Activated CD4-positive, alpha-beta T cell treated with anti-CD3 and anti-CD28 coated beads, Interleukin-2, amount 10 ng/mL, durations not matched to agents 24 days and 14 days (primary cell): ENCODE measurements at places on chromosomes 5 and 9. TPM values are rescaled to one million over a fixed set of nuclear protein-coding genes. Genes with fewer than 3 reads are reported as not detected.

- peaks cover 85% of the 10 kb centered on the region for H3K27me3 ChIP-seq
- peaks cover 2% of the 10 kb centered on the region for H3K36me3 ChIP-seq
- DNase-seq = no peak
- peak overlapping the region; percentile 1 for H3K4me3 ChIP-seq
- H3K4me1 ChIP-seq = peaks cover 4% of the 10 kb centered on the region
Measured at GRCh38 chr5:135489466-135490244, 37.5 kb upstream of the TIFAB start.

DNA sequence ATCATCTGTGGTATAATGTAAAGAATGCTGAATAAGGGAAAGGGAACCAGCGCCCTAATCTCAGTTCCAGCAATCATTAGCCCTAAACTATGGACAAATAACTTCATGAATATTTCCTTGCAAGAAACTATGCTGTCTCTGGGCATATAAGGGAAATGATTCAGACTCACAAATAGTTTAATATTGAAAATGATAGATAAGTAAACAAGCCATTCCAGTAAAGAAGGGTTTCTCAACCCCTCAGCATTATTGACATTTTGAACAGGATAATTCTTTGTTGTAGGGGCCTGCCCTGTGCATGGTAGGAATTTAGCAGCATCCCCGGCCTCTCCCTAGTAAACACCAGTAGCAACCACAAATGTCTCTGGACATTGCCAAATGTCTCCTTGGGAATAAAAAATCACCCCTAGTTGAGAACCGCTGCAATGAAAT, 23.8 kb downstream of the C5 start:
- H3K4me1 ChIP-seq = no peaks in the 10 kb centered on the region
- H3K4me3 ChIP-seq = no peak overlapping the region
- no peak for DNase-seq
- no peaks in the 10 kb centered on the region for H3K36me3 ChIP-seq

The SLC36A2 gene
- total RNA-seq = not detected in 2 replicates

The C9orf153 gene
- total RNA-seq = 0.33 and 0.45 TPM in 2 replicates

The ZNF483 gene
- 1.8 and 2.2 TPM in 2 replicates for total RNA-seq

DNA sequence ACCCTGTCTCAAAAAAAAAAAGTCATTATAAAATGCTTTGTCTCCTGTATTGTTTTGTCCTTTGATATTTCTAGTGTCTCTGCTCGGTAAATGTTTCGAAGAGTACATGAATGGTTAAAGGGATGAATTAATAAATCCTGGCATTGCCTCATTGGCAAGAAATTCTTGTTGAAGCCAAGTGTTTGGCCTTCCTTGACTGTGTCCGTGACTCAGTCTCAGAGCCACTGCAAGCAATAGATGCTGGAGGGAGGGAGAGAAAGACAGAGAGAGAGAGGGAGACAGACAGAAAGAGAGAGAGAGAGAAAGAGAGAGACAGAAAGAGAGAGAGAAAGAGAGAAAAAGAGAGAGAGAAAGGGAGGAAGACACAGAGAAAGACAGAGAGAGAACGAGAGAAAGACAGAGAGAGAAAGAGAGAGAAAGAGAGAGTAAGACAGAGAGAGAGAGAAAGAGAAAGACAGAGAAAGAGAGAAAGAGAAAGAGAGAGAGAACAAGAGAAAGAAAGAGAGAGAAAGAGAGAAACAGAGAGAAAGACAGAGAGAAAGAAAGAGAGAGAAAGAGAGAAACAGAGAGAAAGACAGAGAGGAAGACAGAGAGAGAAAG, 72.5 kb upstream of the RXRA start:
- H3K4me1 ChIP-seq = no peaks in the 10 kb centered on the region
- no peak overlapping the region for H3K4me3 ChIP-seq
- H3K27me3 ChIP-seq = no peaks in the 10 kb centered on the region
- H3K27ac ChIP-seq = no peak overlapping the region
- no peaks in the 10 kb centered on the region for H3K36me3 ChIP-seq
- no peak for DNase-seq

GRCh38 chr5:82605441-82605973, 327.4 kb upstream of the RPS23 start:
- peaks cover 5% of the 10 kb centered on the region for H3K4me1 ChIP-seq
- no peak overlapping the region for H3K4me3 ChIP-seq
- no peaks in the 10 kb centered on the region for H3K36me3 ChIP-seq
- H3K27ac ChIP-seq = no peak overlapping the region
- no peak for DNase-seq
- peaks cover 14% of the 10 kb centered on the region for H3K27me3 ChIP-seq

- peaks cover 31% of the 10 kb centered on the region for H3K27me3 ChIP-seq
- no peaks in the 10 kb centered on the region for H3K4me1 ChIP-seq
- H3K27ac ChIP-seq = no peak overlapping the region
- H3K36me3 ChIP-seq = no peaks in the 10 kb centered on the region
- no peak overlapping the region for H3K4me3 ChIP-seq
Measured at GRCh38 chr9:123990427-123990826, 21.1 kb upstream of the LHX2 start.
